ENCODE measurements at places on chromosomes 2 and 18.

DNA sequence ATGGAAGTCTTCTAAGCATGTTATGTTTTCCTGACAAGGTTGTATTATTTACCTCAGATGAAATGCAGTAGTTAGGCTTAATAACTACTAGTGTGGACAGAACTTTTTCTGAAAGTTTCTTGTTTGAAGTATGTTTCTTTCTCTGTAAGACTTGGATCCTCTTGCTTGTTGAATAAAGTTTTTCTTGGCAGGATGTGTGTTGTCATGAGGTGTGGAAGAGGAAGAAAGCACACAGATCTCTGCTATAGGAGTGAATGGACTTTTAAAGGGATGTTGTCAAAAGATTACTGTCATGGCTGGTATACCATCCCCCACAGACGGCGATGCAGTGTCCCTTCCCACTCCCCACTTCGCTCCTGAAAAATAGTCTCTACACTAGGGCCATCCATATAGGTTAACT is 2.6 kb downstream of the CAB39 start:
- no peak for DNase-seq

- no peak for DNase-seq
These were observed 42.2 kb upstream of the ARHGAP15 start for GRCh38 chr2:143087033-143087432.

DNA sequence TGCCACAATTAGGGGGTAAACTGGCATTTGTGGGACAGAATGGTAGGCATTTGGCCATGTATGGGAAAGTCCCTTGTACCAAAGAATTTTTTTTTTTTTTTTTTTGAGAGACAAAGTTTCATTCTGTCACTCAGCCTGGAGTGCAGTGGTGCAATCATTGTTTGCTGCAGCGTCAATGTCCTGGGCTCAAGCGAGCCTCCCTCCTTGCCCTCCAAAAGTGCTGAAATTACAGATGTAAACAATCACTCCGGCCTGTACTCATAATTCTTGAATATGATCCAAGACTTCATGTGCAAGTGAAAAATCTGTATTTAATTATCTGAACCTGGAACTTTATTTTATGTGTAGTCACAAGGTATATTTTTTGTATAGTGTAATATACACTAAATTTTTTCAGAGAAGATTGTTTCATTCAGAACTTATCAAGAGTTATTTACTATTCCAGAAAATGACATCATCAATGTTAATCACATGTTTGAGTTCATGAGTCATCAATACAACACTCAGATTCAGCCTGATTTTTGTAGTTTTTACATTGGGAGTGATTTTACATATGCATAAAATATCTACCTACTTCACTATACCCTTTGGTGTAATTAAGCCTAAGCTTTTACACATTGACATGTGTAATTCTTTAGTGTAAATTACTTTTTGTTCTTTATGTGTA is 138.7 kb upstream of the L3MBTL4 start:
- DNase-seq, result no peak

- DNase-seq, result no peak
These were observed 51.3 kb downstream of the OTX1 start for GRCh38 chr2:63101954-63102353.

- DNase-seq, result no peak
These were observed 264.7 kb downstream of the TNS1 start for GRCh38 chr2:217738061-217738460.

- DNase-seq, result peak; percentile 66
These were observed 9.7 kb downstream of the SMAD7 start for GRCh38 chr18:48940854-48941611.

DNA sequence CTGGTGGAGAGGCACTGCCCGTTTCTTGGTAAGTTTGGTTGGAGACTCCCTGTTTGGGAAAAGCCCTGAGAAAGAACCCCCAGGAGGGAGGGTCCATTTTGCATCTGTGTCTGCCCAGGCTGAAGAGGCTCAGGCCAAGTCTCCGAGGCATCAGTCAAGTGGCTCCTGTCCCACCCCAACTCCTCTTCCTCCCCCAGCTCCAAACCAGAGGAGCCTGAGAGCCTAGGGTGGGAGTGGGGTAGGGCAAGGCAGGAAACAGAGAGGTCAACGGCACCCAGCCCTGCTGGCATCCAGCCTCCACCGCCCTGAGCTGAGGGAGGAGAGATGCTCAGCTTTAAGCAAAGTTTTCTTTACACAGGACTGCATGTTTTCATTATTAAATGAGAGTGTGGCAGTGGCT is 38.2 kb downstream of the CYP27C1 start:
- DNase-seq, result no peak

- DNase-seq, result no peak
These were observed 45.5 kb downstream of the LYPD6 start for GRCh38 chr2:149375801-149376361.

DNA sequence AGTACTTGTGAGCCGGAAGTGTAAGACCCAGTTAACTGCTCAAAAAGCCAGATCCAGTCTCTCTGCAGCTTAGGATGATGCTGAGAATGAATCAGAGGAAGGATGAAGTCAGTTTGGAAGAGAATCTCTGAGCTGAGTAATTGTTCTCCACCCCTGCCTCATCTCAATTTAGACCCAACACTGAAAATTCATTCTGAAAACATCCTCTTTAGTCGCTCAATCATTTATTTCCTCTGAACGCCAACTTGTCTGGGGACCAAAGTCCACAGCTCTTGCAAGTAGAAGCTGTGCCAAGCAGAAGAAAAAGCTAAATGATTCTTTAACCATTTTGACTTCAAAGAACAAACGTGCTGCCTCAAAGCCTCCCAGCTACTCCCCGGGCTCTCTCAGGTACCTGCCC is 177.1 kb upstream of the KLHL29 start:
- DNase-seq, result no peak

- DNase-seq, result no peak
These were observed 3.3 kb downstream of the BAZ2B start for GRCh38 chr2:159613091-159613490.

GRCh38 chr18:13517369-13517768 is 209.0 kb downstream of the FAM210A start:
- no peak for DNase-seq

DNA sequence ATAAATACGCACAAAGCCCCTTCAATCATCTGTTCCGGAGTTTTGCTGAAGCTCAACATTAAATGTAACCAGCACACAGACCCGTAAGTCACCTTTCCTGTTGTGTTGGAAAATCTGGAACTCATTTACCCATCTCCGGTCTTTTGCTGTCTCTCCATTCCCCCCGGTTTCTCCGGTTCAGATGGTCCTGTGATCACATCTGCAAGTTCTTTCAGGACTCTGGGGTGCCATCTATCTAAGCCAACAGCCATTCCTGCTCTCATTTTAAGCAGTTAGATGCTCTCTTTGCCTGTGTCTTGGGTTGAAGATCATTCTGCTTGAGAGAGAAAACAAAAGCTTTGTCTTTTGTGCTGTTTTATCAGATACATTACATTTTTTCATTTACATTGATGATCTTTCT is 91.7 kb upstream of the TGIF1 start:
- no peak for DNase-seq

DNA sequence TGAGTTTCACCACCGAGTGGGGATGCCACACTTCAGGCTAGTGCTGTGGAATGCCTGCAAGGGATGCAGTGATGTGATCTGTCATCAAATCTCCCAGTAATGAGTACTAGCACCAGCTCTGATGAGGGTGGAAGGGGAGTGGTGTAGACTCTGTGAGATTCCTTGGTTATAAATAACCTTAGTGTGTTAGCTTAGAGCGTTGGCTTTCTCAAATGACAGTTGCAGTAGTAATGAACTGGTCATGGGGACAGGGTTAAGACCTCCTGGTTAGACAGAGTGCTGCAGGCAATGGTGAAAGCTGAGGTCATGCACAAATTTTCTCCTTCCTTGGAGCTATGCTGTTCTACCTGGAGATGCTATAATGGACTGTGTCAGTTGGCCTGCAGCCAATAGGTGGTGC is 1063.4 kb upstream of the CRIM1 start:
- no peak for DNase-seq

GRCh38 chr2:149616681-149617456 is 29.3 kb upstream of the MMADHC start:
- DNase-seq, result no peak

- no peak for DNase-seq
These were observed at the start of gene FRZB for GRCh38 chr2:182866461-182867406. Gene FRZB, minus strand, starts transcription at chr2:182866637. Its CDS starts 85 bp downstream, at chr2:182866552.

DNA sequence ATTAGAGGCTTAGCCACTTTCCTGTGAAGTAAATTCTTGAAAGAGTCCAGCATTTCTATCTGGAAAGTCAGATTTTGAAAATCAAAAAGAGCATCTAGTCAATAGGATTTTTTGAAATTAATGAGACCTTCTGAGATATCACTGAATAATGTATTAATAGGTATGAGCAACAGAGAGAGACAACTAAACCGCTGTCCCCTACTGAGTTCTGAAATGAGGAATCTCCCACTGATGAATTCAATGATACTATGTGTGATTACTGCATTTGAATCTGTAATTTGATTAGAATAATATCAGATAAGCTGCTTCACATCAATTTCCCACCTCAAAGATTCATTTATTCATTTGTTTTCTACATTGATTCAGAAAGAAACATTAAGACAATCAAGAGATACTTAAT is 252.8 kb downstream of the TMX3 start:
- DNase-seq, result no peak

DNA sequence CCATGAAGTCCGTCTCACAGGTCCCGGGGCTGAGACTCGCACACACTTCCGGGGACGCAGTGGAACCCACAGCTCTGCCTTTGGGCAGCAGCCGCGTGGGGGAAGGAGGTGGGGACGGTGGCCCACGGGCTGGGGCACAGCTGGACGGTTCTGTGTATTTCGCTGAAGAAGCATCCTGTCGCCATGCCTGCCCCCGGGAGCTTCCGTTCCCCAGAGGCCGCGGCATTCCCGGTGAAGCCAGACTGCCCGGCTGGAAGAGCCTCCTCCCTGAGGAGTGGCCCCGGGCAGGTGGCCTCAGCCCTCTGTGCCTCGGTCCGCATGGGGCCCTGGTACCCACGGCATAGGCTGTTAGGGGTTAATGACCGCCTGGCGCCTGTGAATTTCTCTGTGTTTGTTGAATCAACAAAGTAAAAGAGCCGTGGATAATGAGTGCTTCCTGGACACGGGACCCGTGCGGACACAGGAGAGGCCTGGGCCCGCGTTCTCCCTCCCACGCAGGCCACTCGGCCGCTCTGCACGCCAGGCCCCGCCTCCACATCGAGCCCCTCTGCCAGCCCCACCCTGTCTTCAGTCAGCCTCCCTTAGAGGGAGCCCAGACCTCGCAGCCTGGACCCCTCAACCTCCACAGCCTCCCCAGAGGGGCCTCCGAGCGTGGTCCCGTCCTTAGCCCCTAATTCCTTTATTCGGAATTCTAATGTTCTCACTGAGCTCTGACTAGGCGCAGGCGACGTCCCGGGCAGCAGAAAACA is 51.0 kb downstream of the KCNG2 start:
- no peak for DNase-seq

- DNase-seq, result no peak
These were observed 181.3 kb downstream of the ALPK2 start for GRCh38 chr18:58447402-58448095.

GRCh38 chr2:20139407-20140172 is 85.3 kb downstream of the SDC1 start:
- no peak for DNase-seq

DNA sequence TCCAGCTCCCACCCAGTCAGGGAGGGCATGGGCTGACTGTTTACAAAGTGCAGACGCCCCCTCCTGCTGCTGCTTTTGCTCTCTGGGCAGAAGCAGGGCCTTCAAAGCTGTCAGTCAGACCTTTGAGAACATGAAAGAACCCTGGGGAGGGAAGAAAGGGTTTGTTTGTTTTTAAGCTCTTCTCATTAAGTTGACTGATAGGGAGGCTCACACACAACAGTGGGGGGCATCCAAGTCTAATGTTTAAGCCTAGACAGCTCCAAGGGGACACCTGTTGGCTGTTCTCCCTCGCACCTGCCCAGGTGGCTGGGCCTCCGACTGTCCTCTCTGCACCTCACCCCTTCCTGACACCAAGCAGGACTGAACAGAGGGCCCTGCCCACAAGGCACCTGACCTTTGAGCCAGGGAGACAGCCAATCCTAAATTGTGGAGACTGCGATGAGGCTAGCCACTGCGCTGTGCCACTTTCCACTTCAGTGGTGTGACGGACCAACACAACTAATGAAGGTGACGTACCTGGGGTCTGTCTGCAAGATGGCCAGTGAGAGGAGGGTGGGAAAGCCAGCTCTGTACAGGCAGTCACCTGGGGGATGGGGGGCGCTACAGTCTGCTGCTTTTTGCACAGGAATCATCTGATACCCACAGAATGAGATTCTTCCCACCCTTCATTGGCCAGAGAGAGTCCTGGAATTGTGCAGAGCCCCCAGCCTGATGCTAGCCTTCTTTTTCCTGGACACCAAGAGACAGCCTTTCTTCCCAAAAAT is 16.3 kb downstream of the ST6GAL2 start:
- no peak for DNase-seq

DNA sequence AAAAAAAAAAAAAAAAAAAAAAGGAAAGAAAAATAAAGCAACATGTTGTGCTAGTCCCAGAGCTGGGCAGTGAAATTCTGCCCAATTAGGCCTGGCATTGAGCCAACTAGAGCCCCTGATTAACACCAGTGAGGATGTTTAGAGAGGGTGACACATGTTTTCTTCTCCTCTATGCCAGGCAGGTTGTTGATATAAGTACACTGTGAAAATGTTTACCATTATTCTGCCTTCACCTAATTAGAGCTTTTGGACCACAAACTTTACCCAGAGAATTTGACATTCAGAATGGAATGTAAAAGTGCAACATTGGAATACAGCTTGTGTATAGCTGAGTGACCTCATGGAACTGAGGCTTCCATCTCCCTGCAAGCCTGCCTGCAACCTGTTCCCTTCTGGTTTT is 95.9 kb upstream of the MSH2 start:
- DNase-seq, result no peak

DNA sequence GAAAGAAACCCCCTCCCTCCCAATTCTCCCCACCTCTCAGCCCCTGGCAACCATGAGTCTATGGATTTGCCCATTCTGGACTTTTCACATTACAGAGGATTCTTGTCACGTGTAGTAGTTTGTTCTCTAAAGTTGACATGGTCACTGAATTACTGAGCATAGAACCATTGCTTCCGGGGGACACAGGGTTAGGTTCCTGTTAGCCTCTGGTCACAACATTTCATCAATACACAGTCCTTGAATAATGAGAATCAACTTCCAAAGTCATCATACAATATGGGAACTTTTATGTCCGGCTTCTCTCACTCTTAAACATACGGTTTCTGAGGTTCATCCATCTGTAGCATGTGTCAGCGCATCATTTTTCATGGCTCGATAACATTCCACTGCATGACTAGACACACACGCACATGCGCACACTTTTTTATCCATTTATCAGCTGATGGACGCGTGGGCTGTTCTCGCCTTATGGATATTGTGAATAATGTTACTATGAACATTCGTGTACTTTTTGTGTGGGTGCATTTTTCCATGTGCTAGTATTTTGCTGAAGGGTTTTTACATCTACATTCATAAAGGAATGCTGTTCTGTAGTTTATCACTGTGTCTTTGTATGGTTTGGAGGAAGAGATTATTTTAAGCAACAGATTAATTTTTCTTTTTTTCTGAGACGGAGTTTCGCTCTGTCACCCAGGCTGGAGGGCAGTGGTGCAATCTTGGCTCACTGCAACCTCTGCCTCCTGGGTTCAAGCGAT is 48.1 kb downstream of the PARD6G start:
- DNase-seq, result no peak

GRCh38 chr18:73952296-73952946 is 195.2 kb downstream of the FBXO15 start:
- DNase-seq, result no peak

Data from stimulated activated CD8-positive, alpha-beta memory T cell treated with anti-CD3 and anti-CD28 coated beads, Interleukin-15, amount 100 ng/mL, for 48 hours (primary cell).